Left renal cortex interstitium (tissue), 4 donors: ENCODE measurements at places on chromosomes 4 and X. TPM values are rescaled to one million over a fixed set of nuclear protein-coding genes. Genes with fewer than 3 reads are reported as not detected.

Gene AMOT
- polyA plus RNA-seq = 64.5 TPM

Gene MAGEA11
- not detected for polyA plus RNA-seq

Gene MCF2
- polyA plus RNA-seq = 1.2 TPM

Gene LRP2BP
- 7.3 TPM for polyA plus RNA-seq

Gene TMEM271
- not detected for polyA plus RNA-seq

Gene RTL3
- polyA plus RNA-seq = not detected
